ENCODE measurements at places on chromosomes 6 and 20. TPM values are rescaled to one million over a fixed set of nuclear protein-coding genes. Genes with fewer than 3 reads are reported as not detected.
A peak's percentile ranks its signal among the peaks of the same experiment; 100 is the strongest.

GRCh38 chr6:5012519-5012918 lies 8.7 kb upstream of the RPP40 start:
- H3K4me1 ChIP-seq = no peaks in the 10 kb centered on the region
- H3K27ac ChIP-seq = no peak overlapping the region
- DNase-seq = no peak
- no peak overlapping the region for H3K4me3 ChIP-seq

DNA sequence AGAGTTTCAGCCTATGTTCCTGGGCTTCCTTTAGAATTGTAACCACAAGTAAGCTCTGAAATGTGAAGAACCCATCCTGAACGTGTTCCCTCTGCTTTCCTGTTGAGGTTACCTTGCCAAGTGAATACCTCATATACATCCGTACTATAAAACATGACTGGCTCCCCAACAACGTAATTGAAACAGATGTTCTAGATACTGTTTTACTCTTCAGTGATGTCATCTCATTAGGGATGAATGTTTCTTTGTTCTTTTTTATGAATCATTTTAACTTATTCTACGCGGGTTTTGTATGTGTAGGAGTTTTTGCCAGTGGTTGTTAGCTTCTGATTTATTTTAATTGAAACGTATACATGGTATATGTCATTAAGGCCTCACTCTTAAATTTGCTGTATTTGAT lies 166.8 kb downstream of the SAMD5 start:
- no peaks in the 10 kb centered on the region for H3K4me1 ChIP-seq
- H3K36me3 ChIP-seq = no peaks in the 10 kb centered on the region
- H3K27me3 ChIP-seq = no peaks in the 10 kb centered on the region
- H3K27ac ChIP-seq = no peak overlapping the region
- no peak overlapping the region for H3K4me3 ChIP-seq

DNA sequence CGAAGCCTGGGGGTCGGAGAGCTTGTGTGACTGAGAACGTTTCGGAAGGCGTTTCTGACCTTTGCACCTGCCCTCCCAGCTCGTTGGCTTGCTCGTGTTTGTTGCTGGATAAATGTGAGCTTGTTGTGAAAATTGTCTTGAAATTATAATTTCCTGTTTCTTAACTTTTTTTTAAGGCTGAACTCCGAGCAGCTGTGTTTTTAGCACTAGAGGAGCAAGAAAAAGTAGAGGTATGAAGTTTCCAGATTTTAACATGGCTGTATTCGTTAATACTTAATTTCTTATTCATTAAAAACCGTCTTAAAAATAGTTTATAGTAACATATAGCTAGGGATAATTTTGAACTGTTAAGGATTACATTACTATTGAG lies 672 bp downstream of the CEP43 start:
- H3K36me3 ChIP-seq = peaks cover 14% of the 10 kb centered on the region
- peak overlapping the region; percentile 79 for H3K27ac ChIP-seq
- peak overlapping the region; percentile 86 for H3K4me3 ChIP-seq
- H3K27me3 ChIP-seq = no peaks in the 10 kb centered on the region

- H3K27me3 ChIP-seq = no peaks in the 10 kb centered on the region
- H3K27ac ChIP-seq = no peak overlapping the region
- DNase-seq = no peak
- H3K36me3 ChIP-seq = no peaks in the 10 kb centered on the region
These were observed 52.4 kb downstream of the NINL start for GRCh38 chr20:25532971-25533391.

- H3K27me3 ChIP-seq = peaks cover 3% of the 10 kb centered on the region
- H3K36me3 ChIP-seq = no peaks in the 10 kb centered on the region
- peak; percentile 45 for DNase-seq
- no peak overlapping the region for H3K27ac ChIP-seq
- H3K4me3 ChIP-seq = no peak overlapping the region
These were observed 11.9 kb downstream of the VSTM2L start for GRCh38 chr20:37914672-37915433.

DNA sequence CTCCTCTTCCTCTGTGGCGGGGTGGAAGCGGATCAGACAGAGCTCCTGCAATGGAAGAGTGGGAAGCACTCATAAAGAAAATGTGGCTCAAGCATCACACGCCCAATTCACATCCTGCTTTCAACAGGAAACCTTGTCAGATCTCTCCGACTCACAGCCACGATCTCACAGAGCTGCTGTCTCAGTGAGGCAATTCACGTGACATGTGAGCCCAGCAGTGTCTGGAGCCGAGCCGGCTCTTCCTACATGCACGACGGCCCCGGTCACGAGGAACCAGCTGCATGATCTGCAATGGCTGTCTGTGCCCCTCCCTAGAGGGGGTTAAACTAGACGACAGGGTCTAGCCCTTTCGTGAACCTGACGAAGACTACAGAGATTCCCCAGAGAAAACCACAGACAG lies 29.5 kb upstream of the TCFL5 start:
- H3K27me3 ChIP-seq = no peaks in the 10 kb centered on the region
- no peak overlapping the region for H3K4me3 ChIP-seq
- DNase-seq = no peak

- H3K27me3 ChIP-seq = peaks cover 26% of the 10 kb centered on the region
- DNase-seq = no peak
- H3K4me1 ChIP-seq = no peaks in the 10 kb centered on the region
- no peaks in the 10 kb centered on the region for H3K36me3 ChIP-seq
These were observed 44.4 kb downstream of the IYD start for GRCh38 chr6:150413198-150413597.

DNA sequence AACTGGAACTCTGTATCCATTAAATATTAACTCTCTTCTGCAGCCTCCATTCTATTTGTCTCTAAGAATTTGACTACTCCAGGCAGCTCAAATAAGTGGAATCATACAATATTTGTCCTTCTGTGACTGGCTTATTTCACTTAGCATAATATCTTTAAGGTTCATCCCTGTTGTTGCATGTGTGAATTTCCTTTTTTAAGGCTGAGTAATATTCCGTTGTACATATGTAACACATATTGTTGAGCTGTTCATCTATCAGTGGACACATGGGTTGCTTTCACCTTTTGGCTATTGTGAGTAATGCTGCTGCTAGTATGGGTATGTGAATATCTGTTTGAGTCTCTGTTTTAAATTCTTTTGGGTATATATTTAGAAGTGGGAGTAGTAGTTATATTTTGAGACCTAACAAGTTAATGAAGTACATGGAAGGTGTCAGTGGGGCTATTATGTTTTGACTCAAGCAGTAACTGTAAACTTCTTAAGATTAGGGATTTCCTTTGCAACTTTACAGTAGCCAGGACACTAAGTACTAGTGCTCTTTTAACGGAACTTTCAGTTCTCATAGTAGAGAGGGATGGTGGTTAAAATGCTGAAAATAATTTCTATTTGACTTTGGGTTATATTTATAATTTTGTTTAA lies 29.7 kb upstream of the TMEM217 start:
- H3K27ac ChIP-seq = no peak overlapping the region
- DNase-seq = no peak
- H3K27me3 ChIP-seq = no peaks in the 10 kb centered on the region
- peaks cover 14% of the 10 kb centered on the region for H3K4me1 ChIP-seq

DNA sequence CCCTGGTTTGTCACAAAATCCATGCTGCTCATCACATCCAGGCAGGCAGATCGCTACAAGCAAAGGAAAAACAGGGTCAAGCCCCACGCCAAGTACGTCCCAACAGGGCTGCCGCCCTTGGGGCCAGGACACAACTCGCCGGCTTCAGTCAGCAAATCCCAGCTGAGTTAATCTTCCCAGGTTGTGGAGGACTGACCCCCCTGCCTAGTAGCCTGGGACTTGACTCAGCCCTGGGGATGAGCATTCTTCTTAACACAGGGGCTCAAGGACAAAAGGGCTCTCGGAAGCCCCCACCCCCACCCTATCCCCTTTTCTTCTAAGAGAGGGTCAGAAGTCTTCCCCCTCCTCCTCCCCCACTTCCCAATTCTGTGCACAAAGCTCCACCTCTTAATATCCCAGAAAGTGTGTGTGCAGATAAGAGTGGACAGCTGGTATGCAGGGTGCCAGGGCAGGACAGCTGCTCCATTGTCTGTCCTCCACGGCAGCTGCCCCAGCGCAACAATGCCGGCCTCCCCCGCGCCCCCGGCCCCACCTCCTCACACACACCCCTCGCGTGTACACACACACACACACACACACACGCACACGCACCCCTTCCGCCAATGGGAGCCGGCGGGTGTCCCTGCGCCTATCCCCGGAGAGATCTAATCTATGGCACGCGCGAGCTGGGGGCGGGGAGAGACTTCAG lies 4.5 kb downstream of the DLL1 start:
- no peak for DNase-seq
- peaks cover 24% of the 10 kb centered on the region for H3K4me1 ChIP-seq
- H3K4me3 ChIP-seq = no peak overlapping the region
- peaks cover 12% of the 10 kb centered on the region for H3K27me3 ChIP-seq
- no peak overlapping the region for H3K27ac ChIP-seq

GRCh38 chr6:142816031-142816430 lies 128.9 kb downstream of the HIVEP2 start:
- no peak for DNase-seq
- H3K27me3 ChIP-seq = no peaks in the 10 kb centered on the region
- peaks cover 4% of the 10 kb centered on the region for H3K36me3 ChIP-seq
- H3K4me1 ChIP-seq = peaks cover 56% of the 10 kb centered on the region
- no peak overlapping the region for H3K27ac ChIP-seq

GRCh38 chr20:59776059-59776603 lies 157.3 kb downstream of the SYCP2 start:
- no peaks in the 10 kb centered on the region for H3K27me3 ChIP-seq
- no peaks in the 10 kb centered on the region for H3K4me1 ChIP-seq
- H3K4me3 ChIP-seq = no peak overlapping the region
- no peak for DNase-seq
- H3K36me3 ChIP-seq = no peaks in the 10 kb centered on the region

GRCh38 chr6:127538750-127539264 lies 19.7 kb upstream of the MTCL3 start:
- no peak for DNase-seq
- H3K27me3 ChIP-seq = peaks cover 3% of the 10 kb centered on the region
- no peaks in the 10 kb centered on the region for H3K36me3 ChIP-seq
- no peaks in the 10 kb centered on the region for H3K4me1 ChIP-seq
- H3K27ac ChIP-seq = no peak overlapping the region

DNA sequence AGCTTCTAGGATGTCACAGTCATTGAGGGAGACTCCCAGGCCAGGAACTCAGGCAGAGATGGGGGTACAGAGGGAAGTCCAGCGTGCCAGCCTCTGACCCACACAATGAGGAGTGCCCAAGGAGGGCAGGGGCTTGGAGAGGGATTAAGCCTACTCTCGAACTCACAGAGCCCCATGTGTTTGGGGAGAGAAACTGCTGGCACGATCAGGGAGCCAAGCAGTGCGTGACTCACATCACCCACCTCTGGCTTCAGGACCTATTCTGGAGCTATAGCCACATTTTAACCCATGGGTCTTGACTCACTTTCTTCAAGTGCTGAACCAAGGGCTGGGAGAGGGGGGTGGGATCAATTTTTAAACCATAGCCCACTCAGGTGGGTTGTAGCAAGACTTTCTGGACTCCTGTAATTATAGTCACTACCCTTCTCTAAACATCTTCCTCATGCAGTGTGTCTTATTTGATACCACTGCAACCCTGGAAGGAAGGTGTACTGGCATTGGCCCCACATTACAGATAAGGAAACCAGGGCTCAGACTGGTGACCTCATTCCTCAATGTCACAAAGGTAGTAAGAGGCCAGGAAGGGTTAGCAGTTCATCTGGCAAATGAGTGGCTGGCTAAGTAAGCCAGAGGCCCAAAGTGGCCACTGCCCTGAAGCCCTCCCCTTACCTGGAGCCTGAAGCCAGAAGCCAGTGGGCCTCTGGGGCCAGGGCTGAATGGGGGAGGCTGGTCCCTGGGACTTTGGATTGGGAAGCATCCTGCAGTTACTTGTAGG lies 12.0 kb downstream of the FOXP4 start:
- no peaks in the 10 kb centered on the region for H3K36me3 ChIP-seq
- no peak overlapping the region for H3K4me3 ChIP-seq
- H3K27me3 ChIP-seq = no peaks in the 10 kb centered on the region
- DNase-seq = no peak

- H3K4me1 ChIP-seq = no peaks in the 10 kb centered on the region
- no peaks in the 10 kb centered on the region for H3K36me3 ChIP-seq
- H3K4me3 ChIP-seq = no peak overlapping the region
- H3K27ac ChIP-seq = no peak overlapping the region
These were observed 132.7 kb upstream of the TCF21 start for GRCh38 chr6:133756078-133756695.

DNA sequence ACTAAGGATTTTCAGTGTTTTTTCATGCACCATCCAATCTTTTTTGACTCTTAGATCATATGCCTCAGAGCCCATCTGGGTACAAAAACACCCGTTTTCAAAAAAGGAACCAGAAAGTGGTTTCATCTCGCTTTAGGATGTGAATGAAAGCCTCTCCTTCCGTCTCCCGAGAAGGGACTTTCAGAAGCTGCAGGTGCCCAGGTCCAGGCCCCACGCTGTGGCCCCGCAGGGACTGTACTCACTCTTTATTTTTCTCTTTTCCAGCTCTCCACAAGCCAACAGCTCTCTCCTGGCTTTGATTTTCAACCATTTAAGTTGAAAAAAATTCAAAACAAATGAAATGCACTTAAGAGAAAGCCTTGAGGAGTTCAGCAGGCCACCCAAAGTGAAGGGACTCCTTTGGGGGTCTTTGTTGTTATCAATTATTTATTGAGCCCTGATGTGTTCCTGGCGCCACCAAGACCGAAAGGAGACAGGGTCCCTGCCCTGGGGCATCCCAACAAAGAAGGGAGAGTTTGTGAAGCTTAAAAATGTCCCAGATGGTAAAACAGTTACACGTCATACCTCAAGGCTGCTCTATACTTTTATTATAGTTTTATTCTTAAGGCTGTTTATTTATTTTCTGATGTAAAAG lies 467.3 kb downstream of the PREX1 start:
- no peak overlapping the region for H3K27ac ChIP-seq
- H3K27me3 ChIP-seq = no peaks in the 10 kb centered on the region
- no peaks in the 10 kb centered on the region for H3K36me3 ChIP-seq
- H3K4me3 ChIP-seq = no peak overlapping the region
- no peaks in the 10 kb centered on the region for H3K4me1 ChIP-seq
- DNase-seq = no peak

GRCh38 chr6:21521276-21521675 lies 72.3 kb upstream of the SOX4 start:
- no peaks in the 10 kb centered on the region for H3K4me1 ChIP-seq
- DNase-seq = no peak
- no peaks in the 10 kb centered on the region for H3K36me3 ChIP-seq
- no peaks in the 10 kb centered on the region for H3K27me3 ChIP-seq
- no peak overlapping the region for H3K4me3 ChIP-seq

DNA sequence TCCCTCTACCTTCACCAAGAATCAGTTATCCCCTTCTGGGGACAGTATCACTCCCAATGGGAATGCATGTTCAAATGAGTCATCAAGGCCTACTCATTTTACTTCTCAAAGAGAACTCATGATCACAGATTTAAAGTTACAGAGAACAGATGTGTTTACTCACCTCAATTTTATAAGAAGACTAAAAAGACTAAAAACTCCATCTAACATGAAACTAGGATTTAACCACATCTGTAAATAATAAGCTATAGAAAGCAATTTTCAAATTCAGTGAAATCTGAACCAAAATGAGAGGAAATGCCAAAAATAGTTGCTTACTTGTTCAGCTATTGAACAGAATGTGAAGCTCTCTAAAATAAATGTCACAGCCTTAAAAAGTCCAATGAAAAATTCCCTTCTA lies 300.1 kb upstream of the KCNQ5 start:
- no peak overlapping the region for H3K27ac ChIP-seq
- no peaks in the 10 kb centered on the region for H3K36me3 ChIP-seq
- DNase-seq = no peak
- H3K4me3 ChIP-seq = no peak overlapping the region

The TBX18 gene
- total RNA-seq = not detected

The RBPJL gene
- not detected for total RNA-seq

The OR14J1 gene
- not detected for total RNA-seq

The SLA2 gene
- 39.4 TPM for total RNA-seq

The ADGRF5 gene
- not detected for total RNA-seq

Data from CD4-positive, CD25-positive, alpha-beta regulatory T cell (primary cell).